ENCODE measurements at places on chromosomes 16 and 17.

- DNase-seq = no peak
Observed at GRCh38 chr17:77810536-77810935, 148.0 kb upstream of the TNRC6C start.

- DNase-seq = no peak
Observed at GRCh38 chr17:66649818-66650543, 184.9 kb upstream of the CACNG5 start.

DNA sequence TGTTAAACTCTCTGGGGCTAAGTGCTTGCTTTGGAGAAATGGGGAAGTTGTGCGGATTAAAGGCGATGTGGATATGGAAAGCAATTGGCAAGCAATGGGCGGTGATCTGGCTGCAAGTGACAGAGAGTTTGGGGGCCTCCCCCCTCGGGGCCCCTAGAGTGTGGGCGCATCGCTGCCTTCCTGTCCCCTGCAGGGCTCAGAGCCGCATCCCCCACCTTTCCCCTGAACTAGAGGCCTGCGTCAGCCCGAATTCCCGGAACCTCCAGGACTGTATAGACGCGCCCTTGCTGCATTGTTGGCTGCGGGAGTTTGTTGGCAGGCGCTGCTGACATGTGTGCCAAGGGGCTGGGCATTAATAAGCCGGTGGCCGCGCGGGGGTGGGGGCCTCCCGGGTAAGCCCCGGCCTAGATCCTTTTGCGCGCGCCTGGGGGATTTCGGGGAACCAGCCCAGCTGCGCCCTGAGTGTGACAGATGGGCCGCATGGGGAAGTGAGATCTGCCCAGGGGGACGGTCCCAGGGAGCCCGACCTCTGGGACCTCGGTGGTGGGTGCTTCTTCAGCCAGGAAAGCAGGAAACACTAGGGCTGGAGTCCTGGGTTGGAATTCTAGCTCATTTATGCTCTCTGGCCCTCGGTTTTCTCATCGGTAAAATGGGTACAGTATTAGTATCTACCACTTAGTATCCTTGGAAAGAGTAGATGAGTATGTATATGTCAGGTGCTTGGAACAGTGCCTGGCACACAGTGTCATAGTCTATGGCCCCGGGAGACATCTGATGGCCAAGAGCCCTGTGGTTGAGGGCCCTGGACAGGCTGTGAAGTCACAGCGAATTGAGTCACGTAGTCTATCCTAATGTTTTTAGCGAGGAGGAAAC is 1.0 kb downstream of the EEF2K start:
- peak; percentile 20 for DNase-seq

DNA sequence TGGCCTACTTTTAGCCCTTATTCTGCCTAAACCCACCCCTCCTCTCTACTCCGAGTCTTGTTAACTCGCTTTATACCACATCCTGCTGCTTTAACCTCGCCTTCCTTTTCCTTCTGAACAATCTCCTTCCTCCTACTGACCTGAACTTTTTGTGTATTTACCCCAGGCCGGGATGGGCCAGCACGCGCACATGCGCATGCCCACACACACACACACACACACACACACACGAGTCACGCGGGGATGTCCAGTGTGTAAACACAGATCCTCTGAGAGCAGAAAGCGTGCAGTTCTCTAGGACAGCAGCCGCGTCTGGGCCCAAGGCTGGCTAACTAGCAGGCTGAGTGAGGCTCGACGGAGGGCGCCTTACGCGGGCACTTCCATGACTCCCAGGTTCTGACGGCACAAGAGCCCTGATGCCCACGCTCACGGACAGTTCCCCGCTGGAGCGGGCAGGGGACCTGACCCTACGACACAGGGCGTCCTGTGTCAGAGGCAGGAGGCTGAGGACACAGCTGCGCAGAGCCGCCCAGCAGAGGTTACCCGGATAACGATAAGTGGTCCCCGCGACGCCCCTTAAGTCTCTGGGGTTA is 610 bp downstream of the PIK3R5 start:
- peak; percentile 50 for DNase-seq

DNA sequence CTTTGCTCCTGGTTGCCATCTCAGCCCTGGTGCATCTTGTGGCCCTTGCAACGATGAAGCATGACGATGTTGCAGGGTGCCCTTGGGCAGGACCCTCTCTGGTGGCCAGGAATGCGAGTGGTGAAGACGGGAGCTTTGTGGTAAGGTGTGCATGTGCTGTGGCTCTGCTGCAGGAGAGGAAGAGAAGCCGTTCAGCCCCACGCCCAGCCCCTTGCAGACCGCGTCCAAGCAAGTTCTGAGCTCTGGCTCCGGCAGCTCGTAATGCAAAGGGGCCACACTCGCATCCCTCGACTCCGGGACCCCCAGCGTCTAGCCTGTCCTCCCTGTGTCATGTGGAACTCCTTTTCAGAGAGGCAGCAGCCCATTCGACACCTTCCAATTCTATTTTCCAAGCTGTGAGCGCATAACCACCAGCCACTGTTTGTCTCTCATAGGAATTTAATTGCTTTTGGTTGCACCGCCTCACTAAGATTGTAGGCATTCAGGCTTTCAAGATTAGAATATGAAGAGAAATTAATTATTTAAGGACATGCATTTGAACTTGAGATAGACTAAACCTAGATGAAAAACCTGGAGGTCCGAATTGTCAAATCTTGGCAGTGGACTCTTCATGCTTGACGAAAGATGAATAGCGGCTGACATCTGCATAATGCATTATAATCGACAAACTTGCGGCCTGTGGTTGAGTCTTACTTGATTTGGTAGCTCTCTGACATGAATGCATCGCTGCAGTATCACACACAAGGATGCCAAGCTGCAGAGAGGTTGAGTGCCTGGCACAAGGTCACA is 21.1 kb upstream of the KCNG4 start:
- no peak for DNase-seq

GRCh38 chr17:32489320-32490100 is 2.7 kb downstream of the CDK5R1 start:
- no peak for DNase-seq

DNA sequence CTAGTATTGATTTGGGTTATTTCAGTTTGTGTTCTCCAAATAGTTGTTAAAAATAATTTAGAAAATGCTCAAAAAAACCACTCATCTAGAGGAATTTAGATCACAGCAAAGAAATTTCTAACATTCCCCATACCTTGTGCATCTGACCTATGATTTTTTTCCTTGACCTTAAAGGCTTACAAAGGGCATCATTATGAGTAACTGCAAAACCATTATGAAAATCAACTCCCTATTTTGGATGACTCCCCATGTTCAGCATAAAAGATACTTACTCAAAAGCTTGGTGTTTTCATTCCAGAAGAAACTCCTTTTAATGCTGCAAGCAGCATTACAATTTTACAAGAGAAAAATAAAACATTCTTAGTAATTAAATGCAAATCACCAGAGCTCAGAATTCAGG is 83.2 kb downstream of the GRIN2A start:
- no peak for DNase-seq

GRCh38 chr17:62791767-62792446 is 16.2 kb downstream of the MARCHF10 start:
- DNase-seq = no peak

- no peak for DNase-seq
Observed at GRCh38 chr16:68037841-68038597, 14.9 kb downstream of the DUS2 start.

DNA sequence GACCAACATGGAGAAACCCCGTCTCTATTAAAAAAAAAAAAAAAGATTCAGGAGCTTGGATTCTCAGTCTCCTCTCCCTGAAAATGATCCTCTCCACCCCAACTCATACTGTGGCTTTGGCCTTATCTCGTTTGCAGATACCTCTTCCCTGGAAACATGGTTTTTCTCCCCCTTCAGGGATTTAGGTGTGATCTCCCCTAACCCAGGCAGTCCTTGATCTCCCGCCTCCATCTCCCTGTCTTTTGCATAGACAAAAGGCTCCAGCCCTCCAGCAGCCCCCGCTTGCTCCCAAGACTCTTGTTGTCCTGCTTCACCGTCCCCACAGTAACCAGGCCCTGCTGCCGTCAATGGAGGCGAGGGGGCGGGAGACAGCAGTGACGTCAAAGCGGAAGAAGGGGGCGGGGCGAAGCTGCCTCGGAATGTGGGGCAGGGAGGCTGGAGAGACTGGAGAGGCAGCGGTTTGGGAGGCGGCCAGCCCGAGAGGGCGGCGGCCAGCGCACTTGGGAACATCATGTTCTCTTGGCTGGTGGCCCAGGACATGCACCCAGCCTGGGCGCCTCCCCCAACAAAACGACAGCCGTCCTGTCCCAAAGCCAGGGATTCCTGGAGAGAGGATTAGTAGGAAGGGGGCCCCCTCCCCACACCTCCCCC is 1.9 kb upstream of the PER1 start:
- DNase-seq = peak; percentile 94

DNA sequence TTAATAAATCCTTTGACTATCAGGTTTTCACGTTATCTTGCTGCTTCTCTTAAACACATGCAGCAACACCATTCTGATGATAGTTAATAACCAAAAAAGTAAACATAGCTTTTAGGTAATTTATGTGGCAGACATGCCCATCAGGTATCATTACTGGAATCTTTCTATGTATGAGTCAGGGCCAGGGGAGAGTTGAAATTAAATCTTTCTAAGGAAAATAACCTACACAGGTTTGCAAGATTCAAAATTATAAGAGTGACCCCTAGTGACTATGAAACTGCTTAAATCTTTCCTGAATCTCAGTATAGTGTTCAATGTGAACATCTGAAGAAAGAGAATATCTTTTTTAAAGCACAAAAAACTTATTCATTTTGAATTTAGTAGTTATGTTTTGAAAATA is 666.6 kb downstream of the CDH11 start:
- DNase-seq = no peak

- DNase-seq = no peak
Observed at GRCh38 chr16:31134625-31135534, 647 bp downstream of the PRSS8 start.

- DNase-seq = no peak
Observed at GRCh38 chr17:2040942-2041560, 771 bp upstream of the OVCA2 start.

DNA sequence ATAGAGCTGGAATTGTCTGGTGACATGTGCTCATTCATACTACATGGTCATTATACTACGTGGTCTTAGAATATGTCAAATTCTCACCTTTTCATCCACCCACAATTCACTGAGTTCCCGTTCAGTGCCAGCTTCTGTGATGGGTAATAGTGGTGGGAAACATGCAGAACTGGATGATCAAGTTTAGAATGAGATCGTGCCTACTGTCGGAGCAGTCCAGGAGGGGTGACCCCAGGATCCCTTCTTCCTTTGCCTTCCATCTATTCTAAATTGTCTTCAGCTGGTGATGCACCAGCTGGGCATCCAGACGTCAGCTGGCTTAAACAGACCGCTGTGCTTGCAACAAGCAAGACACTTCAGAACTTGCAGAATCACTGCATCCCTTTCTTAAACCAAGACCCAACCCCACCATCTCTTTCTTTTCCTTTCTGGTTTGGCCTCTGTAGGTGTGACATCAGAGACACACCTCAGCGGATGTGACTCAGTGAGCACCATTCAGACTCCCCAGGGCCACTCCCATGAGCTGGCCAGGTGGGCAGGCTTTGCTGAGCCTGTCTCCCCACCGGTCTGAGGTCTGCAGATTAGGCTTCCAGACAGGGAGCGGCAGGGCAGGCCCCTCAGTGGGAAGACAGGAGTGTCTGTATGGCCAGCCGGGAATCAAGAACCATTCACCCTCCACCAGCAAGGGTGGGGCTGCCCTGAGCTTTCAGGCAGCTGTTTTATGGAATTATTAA is 18.1 kb downstream of the C17orf100 start:
- no peak for DNase-seq

DNA sequence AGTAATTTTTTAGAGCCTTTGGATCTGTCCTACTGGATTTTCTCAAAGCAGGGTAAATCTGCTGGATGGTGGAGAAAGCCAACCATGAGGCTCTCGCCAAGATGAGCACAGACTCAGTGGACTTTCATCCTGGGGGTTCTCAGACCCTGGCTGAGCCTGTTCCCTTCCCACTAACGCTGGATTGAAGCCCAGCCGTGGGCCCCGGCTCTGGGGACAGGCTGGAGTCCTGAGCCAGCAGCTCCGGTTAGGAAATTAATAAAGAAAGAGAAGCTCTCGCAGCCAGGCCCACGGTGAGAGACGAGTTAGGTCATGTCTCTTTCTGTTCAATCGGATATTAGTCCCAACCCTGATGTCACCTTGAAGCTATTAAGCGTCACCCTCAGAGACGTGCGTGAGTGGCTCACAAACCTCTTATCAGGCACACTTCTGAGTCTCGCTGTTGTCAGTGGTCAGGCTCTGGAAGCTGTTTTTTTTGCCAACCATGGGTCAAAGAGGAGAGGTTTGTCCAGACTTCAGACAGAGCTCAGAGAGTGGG is 27.1 kb downstream of the MEOX1 start:
- DNase-seq = no peak

DNA sequence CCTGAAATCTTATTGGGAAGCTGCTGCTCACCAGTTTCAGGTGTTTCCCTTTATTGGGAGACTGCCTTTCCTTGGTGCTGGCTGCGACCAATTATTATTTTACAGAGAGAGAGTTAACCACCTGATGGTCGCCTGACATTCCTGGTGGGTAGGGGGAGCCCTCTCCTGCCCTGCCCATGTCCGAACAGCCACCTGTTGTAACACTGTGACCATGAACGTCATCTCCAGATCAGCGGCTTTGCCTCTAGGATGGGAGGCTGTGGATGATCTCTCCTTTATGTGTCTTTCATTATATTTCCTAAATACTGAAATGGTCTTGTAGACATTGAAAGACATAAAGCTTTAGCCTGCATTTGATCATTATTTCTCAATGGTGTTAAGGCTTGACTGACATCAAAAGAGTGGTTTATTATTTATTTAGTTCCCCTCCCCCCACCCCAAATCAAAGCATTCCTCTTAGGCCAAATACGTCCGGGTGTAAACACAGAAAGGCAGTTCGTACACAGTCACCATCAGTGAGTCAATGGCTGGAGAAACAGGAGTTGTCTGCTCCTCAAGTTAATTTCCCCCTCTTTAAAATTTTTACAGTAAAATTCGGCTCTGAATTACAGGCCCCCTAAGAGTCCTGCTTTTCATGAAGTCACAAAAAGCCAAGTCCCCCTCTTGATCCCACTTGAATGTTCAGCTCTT is 57.8 kb upstream of the CACNG5 start:
- no peak for DNase-seq

DNA sequence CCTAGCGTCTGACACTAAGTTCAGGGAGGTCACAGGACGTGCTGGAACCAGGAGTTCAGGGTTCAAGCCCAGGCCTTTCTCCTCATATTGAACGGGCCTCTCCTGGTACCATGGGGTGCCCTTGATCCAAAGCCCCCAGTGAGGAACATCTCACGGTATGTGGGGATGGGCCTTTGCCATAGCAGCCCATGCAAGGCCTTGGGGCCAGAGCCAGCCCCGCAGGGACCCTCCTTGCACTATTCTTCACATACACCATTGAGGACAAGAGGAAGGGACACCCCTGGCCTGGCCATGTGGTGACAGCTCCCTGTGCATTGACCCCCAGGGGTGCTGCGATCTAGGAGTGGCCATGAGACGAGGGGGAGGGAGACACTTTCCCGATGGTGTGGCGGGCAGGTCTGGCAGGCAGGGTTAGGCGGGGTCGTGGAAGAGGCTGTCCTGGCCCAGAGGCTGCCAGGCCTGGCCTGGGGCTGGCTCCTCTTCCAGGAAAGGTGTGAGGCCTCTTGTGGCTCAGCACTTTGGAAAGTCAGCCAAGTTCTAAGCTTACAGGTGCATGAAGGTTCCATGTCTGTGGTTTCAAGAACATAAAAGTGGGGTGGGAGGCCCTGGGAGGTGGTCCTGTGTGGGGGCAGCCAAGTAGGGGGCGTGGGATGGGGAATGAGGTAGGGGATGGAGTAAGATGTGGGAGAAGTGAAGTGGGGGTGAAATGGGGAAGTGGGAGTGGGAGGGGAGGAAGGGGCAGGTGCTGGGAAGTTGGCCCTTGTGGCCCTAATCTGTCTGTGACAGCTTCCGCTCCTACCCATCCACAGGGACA is 88.7 kb upstream of the CBX4 start:
- no peak for DNase-seq

All from naive thymus-derived CD4-positive, alpha-beta T cell (primary cell).